Ecto neural progenitor cell (in vitro differentiated cells): ENCODE measurements at places on chromosomes 2 and 18.
A peak's percentile ranks its signal among the peaks of the same experiment; 100 is the strongest.

GRCh38 chr2:62741954-62742722 lies 36.6 kb downstream of the EHBP1 start:
- no peak for DNase-seq

DNA sequence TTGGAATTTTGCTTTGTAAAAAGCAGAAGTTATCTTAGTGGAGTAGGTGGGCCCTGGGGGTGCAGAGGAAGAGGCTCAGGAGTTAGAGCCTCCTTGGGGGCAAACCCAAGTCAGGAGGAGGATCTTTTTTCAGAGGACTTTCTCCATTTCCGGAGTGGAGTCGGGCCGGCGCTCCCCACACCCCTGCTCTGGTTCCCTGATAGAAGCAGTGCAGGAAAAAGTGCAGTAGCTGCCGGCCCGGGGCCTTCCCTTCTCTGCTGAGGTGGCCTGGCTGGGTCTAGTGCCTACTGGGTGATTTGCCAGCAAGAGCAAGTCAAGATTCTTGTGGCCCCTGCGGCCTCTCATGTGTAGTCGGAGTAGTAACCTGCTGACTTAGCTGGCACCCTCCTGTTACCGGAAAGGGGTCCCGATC lies 124.2 kb upstream of the HS6ST1 start:
- DNase-seq = peak; percentile 43

- DNase-seq = no peak
Measured at GRCh38 chr18:27366665-27367064, 181.6 kb upstream of the CHST9 start.

DNA sequence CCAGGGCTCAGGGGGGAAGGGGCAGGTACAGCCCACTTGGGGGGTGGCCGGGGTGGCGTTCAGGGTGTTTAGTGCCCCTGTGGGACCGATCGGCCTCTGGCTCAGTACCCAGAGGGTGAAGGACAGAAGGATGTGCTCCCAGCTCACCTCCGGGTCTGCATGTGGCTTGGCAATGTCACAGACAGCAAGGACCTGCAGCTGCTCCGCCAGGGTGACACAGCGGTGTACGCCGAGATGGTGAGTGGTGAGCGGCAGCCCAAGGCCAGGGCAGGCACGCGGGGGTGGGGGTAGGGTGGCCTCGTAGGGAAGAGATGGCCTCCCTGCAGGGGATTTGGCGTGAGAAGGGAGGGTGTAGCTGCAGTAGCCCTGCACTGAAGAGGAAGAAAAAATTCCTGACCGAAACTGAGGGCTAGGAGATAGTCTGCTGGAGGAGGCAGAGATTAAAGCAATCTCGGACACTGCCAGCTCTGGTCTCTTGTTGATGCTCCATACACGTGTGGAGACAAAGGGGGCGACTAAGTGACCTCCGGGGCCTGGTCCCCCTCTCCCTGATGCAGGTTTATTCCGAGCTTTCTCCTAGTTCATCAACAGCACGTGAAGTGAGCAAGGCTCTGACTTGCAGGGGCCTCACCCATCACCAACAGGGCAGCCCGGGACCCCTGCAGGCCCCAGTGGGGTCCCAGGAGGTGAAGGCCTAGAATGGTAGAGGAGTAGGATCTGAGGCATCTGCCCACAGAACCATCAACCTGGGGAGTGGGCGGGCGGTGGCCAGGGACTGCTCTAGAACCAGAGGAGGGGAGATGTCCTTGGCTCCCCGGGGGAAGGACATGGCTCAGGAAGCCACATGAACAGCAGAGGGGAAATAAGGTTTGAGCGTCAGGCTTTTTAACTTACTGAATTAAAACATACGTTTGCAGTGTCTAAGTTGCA lies 45.4 kb downstream of the FER1L5 start:
- DNase-seq = no peak

- DNase-seq = peak; percentile 60
Measured at GRCh38 chr18:73891572-73892421, 255.8 kb downstream of the FBXO15 start.
